ENCODE measurements at places on chromosomes 5 and 9.

DNA sequence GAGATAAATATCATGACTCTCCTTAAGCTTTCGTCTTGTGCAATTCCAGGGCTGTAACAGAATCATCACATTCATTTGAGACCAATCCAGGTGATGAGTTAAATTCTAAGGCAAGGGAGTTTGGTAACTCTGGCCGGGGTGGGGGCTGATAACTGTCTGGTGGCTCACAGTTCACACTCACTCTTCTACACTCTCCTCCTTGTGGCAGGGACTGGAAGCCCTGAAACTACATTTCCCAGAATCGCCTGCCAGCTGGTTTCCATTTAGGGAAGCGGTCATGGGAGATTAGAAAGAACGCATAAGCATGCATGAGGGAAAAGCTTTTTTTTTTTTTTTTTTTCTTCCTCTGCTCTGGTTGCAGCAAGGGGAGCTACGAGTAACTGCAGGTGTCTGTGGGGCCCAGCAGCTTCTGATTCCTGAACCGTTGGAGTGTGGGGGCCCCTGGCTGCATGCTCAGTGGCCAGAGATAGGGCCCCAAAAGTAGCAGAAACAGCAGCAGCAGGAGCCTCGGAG is 154.8 kb upstream of the TBC1D2 start:
- no peak for DNase-seq

- DNase-seq, result no peak
Measured at GRCh38 chr9:91433180-91433579, 9.5 kb upstream of the NFIL3 start.

DNA sequence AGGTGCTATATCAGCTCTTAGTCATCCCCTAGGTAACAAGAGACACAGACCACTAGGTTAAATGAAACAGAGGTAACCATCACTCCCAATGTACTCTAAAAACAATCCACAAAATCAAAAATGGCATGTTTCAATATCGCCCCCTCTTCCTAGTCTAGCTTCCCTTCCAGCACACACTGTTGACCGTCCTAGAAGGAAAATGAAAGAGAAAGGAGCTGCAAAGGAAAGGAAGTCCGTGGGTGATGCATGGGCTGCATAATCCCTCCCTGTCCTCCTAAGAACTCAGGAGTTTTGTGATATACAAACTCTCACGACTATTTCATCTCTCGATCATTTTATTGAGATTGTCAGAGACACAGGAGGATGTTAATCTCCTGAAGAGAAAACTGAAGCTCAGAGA is 101.6 kb downstream of the RFK start:
- DNase-seq, result no peak

- DNase-seq, result no peak
Measured at GRCh38 chr9:107033966-107034365, 171.0 kb downstream of the ZNF462 start.

DNA sequence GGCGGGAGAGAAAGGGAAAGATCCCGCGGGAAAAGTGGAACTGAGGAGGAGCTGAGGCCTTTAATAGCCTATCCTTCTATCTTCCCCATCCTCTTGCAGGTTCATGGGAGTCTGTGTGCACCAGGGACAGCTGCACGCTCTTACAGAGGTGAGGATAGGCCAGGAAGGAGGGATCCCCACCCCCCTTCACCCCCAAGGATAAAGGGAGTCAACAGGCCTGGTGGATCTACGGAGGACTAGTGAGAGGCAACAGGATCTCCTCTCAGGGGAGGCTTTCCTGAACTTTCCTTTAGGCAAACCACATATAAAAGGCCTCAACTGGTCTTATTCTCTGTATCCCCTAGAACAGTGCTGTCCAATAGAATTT is 1.1 kb downstream of the TESK1 start:
- DNase-seq, result no peak

DNA sequence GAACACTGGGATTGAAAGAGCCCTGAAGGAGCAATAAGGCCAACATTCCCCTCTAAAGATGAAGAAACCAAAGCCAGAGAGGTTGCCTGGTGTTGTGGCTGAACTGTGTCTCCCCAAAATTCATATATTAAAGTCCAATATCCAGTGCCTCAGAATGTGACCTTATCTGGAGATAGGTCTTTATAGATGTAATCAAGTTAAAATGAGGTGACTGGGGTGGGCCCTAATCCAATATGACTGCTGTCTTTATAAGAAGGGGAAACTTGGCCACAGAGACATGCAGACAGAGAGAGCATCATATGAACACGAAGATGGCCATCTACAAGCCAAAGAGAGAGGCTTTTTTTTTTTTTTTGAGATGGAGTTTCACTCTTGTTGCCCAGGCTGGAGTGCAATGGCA is 66.9 kb upstream of the PLPP1 start:
- DNase-seq, result no peak

DNA sequence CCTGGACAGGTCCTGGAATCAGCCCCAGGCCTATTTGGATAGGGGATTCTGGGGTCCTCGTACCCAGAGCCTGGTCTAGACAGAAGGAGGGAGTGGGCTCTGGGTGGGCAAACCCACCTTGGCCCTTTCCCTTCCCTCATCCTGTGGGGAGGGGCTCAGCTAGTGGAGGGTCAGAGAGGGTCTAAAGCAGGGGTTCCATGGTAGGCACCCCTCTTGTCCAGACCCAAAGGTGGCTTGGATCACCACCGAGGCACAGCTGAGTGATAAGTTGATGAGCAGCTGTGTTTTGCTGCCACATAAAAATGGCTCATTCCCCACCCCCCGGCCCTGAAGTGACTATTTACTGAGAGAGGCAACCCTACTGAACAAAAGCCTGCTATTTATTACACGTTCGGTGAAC is 53.8 kb upstream of the KCNMB1 start:
- no peak for DNase-seq

GRCh38 chr5:171705036-171705435 is 80.6 kb upstream of the SMIM23 start:
- no peak for DNase-seq

DNA sequence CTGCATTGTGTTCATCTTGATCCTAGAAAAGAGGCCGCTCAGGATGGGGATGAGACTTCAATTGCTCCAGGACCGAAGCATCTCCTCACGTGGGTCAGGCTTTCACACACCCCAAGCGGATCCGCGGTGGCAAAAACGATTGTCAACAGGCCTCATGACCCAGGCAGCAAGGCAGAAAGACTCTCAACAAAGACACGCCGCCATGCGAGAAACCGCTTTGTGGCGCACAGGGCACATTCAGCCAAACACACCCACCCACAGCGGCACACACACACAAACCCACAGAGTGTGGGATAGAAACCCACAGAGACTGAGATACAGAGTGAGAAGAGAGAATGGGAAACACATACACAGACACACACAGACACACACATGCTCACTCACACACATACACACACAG is 483.4 kb downstream of the SPATA31A7 start:
- no peak for DNase-seq

GRCh38 chr5:122267185-122267584 is 44.9 kb upstream of the SNCAIP start:
- DNase-seq, result no peak

DNA sequence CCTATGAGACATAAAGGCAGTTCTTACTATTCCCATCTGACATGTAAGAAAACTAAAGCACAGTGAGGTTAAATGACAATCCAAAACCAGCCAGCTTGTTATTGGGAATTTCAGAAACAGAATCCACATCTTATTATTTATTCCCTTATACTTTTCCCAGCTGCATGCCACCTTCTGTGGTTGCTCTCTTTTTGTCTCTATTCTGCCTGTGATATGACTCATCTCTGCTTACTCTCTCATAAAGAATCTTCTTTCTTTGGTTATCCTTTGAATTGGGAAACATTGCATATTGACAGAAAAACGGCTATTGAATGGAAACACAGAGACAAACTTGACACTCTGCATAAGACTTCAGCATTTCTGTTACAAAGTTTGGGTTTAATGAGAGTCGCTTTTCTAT is 183.2 kb downstream of the TLR4 start:
- DNase-seq, result no peak

- no peak for DNase-seq
Measured at GRCh38 chr9:93857528-93857927, 97.6 kb downstream of the BARX1 start.

DNA sequence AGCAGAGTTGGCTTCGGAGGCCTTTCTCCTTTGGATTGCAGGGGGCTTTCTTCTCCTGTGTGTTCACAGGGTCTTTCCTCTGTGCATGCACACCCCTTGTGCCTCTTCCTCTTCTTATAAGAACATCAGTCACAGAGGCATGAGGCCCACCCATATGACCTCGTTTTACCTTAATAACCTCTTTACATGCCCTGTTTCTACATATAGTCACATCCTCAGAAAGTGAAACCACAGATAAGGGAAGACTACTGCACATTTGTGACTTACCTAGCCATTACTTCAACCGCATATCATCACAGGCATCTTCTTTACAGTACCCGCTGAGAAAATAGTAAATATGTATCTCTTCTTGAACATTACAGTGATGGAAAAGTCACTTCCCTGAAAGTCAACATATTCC is 204.9 kb upstream of the TARS1 start:
- DNase-seq, result no peak

Measured in activated CD4-positive, alpha-beta T cell treated with anti-CD3 and anti-CD28 coated beads for 24 hours (primary cell).